ENCODE measurements at places on chromosomes 11 and 22. TPM values are rescaled to one million over a fixed set of nuclear protein-coding genes. Genes with fewer than 3 reads are reported as not detected.

GRCh38 chr11:8318536-8318935 is 54.9 kb upstream of the LMO1 start:
- H3K4me1 ChIP-seq, result peaks cover 13% of the 10 kb centered on the region
- peaks cover 32% of the 10 kb centered on the region for H3K27me3 ChIP-seq

GRCh38 chr22:43627485-43628213 is 184.5 kb downstream of the EFCAB6 start:
- no peaks in the 10 kb centered on the region for H3K4me1 ChIP-seq
- no peaks in the 10 kb centered on the region for H3K36me3 ChIP-seq
- H3K27ac ChIP-seq, result no peak overlapping the region
- no peak for DNase-seq
- no peaks in the 10 kb centered on the region for H3K27me3 ChIP-seq

GRCh38 chr11:36724742-36725385 is 126.8 kb upstream of the RAG2 start:
- no peak for DNase-seq
- H3K27me3 ChIP-seq, result peaks cover 12% of the 10 kb centered on the region
- no peaks in the 10 kb centered on the region for H3K36me3 ChIP-seq

Gene RIC8A
- total RNA-seq, result 114 TPM

- peaks cover 25% of the 10 kb centered on the region for H3K4me1 ChIP-seq
- peaks cover 8% of the 10 kb centered on the region for H3K27me3 ChIP-seq
- no peak for DNase-seq
- H3K36me3 ChIP-seq, result no peaks in the 10 kb centered on the region
- H3K4me3 ChIP-seq, result no peak overlapping the region
These were observed 327.5 kb downstream of the ETS1 start for GRCh38 chr11:128259816-128260215.

- DNase-seq, result no peak
- peak overlapping the region; percentile 92 for H3K4me3 ChIP-seq
- peaks cover 11% of the 10 kb centered on the region for H3K36me3 ChIP-seq
- peaks cover 20% of the 10 kb centered on the region for H3K4me1 ChIP-seq
These were observed 929 bp downstream of the PRDM10 start for GRCh38 chr11:130001461-130002351.

DNA sequence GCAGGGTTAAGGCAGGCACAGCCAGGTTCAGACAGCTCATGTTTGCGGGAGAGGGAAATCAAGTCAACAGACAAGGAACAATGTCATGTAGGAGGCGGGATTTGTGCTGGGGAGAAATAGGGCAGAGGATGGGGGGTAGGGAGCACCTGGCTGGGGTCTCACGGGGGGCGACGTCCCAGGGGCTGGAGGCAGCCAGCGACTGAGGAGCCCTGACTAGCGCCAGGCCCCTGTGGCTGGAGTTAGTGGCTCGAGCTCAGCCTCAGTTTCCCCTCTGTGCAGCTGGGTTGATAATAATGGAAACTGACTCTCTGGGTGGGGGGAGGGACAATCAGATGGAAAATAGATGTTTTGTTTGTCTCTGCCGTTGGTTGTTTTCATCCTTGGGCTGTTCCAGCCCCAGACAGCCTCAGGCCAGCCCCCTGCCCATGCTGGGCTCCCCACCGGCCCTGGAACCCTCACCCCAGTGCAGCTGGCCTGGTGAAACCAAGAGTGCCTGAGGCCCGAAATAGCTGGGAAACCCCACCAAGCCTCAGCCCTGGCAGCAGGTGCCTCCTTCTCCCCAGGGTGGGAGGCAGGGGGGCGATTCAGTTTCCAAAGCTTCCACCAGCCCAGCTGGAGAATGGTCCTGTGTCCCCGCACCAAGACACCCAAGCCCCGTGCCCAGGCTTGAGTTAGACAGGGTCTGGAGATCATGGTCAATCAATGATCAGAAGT is 44.1 kb downstream of the IGLL5 start:
- no peak overlapping the region for H3K27ac ChIP-seq
- DNase-seq, result no peak
- H3K4me1 ChIP-seq, result no peaks in the 10 kb centered on the region

Gene ARL2
- total RNA-seq, result 63.0 TPM

- no peak overlapping the region for H3K27ac ChIP-seq
- H3K4me1 ChIP-seq, result peaks cover 16% of the 10 kb centered on the region
- DNase-seq, result no peak
- H3K4me3 ChIP-seq, result no peak overlapping the region
These were observed 540.3 kb downstream of the ETS1 start for GRCh38 chr11:128047026-128047425.

- no peaks in the 10 kb centered on the region for H3K27me3 ChIP-seq
- H3K27ac ChIP-seq, result no peak overlapping the region
- H3K4me1 ChIP-seq, result peaks cover 23% of the 10 kb centered on the region
- DNase-seq, result no peak
These were observed 9.0 kb upstream of the BID start for GRCh38 chr22:17783312-17783711.

DNA sequence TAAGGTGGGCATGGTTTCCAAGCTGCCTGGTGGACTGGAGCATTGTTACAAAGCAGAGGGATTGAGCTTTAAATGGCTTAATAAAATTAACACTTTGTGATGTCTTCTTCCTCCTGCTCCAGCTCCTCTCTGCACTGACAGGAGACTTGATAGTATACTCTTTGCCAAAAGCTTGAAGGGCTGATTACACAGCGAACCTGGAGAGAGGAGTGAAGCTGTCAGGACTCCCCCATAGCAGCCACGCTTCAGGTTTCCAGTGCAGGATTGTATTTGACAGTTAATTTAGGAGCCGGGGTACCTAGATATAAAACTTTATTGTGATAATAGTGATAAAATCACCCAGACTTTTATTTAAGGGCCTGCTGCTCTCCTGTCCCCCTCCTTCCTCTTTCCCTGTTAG is 50.0 kb downstream of the TRIM44 start:
- H3K4me1 ChIP-seq, result peaks cover 11% of the 10 kb centered on the region
- no peaks in the 10 kb centered on the region for H3K27me3 ChIP-seq
- H3K4me3 ChIP-seq, result no peak overlapping the region
- no peak for DNase-seq
- peaks cover 5% of the 10 kb centered on the region for H3K36me3 ChIP-seq

DNA sequence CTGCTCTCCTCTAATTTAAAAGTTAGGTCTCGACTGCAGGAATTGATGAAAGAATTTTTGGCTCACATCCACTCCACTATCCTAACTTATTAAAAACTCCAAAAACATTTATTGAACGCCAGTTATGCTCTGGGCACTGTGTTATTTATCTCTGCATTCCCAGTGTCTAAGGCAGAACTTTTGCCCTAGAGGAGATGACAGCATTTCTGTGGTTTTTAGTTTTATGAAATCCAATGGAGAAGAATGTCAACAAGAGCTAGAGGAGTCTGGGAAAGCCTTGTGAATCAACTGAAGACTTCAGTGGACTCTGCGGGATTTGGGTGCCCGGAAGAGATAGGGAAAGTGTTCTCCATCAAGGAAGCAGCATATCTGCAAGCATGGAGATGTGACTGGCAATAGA is 217.0 kb upstream of the PGR start:
- no peaks in the 10 kb centered on the region for H3K27me3 ChIP-seq
- H3K4me1 ChIP-seq, result no peaks in the 10 kb centered on the region
- no peak overlapping the region for H3K4me3 ChIP-seq
- H3K27ac ChIP-seq, result no peak overlapping the region
- DNase-seq, result no peak
- H3K36me3 ChIP-seq, result no peaks in the 10 kb centered on the region

Gene GRM5
- total RNA-seq, result 0.17 TPM

Gene OR56B1
- total RNA-seq, result not detected

GRCh38 chr11:118010738-118011461 is 24.7 kb downstream of the IL10RA start:
- no peaks in the 10 kb centered on the region for H3K36me3 ChIP-seq
- no peaks in the 10 kb centered on the region for H3K4me1 ChIP-seq
- no peak for DNase-seq
- peaks cover 33% of the 10 kb centered on the region for H3K27me3 ChIP-seq

DNA sequence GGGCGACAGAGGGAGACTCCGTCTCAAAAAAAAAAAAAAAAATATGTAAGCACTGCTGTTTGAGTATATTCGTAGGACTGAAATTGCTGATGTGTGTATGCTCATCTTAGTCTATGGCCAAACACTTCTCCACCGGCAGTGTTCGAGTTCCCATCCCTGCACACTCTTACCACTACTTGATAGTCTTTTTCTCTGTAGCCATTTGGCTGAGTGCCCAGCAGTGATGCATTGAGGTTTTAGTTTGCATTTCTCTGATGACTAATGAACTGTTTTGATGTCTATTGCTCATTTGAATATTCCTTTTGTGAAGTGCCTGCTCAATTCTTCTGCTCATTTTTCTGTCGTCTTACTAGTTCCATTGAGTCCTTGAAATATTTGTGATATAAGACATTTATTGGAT is 1.9 kb downstream of the TIRAP start:
- H3K27ac ChIP-seq, result no peak overlapping the region
- peaks cover 24% of the 10 kb centered on the region for H3K4me1 ChIP-seq
- H3K27me3 ChIP-seq, result no peaks in the 10 kb centered on the region
- peak overlapping the region; percentile 77 for H3K4me3 ChIP-seq
- DNase-seq, result no peak
- H3K36me3 ChIP-seq, result peaks cover 11% of the 10 kb centered on the region
